T-cell (primary cell): ENCODE measurements at places on chromosomes 5 and 9.

DNA sequence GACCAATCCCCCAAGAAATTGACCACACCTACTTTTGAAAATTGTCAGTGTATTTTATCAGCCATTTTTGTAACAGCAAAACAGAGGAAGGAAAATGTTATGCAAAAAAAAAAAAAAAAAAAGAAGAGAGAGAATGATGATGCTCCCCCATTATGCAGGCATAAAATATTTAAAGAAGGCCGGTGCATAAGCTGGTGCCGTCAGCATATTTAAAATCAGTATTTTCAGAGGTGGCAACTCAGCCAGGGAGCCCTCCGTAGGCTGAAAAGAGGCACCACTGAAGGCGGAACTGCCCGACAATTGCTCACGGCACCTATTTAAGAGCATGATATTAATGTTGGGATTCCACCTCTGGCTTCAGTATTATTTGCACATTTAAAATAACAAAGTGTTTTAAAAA is 33.4 kb downstream of the IRX2 start:
- DNase-seq = no peak

DNA sequence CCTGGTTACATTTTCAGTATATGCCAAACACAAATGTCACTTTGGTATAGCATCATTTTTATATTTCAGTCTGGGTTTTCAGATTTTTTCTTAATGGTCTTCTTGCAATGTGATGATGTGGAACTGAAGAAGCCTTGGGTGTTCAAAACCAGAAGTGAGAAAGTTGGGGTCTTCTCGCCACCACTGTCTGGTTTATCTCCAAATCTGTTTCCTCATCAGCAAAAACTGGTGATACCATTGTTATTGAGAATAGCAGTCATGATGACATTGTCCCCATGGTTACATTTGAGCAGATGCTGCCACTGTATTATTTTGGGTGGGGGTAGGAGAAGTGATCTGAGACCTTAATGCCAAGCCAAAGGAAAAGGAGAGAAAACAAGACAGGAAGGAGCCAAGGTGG is 85.9 kb upstream of the MAP3K1 start:
- DNase-seq = no peak

GRCh38 chr9:119675951-119676350 is 306.7 kb upstream of the BRINP1 start:
- DNase-seq = no peak

GRCh38 chr5:71932655-71933338 is 174.5 kb upstream of the MAP1B start:
- DNase-seq = no peak

GRCh38 chr9:112315331-112316257 is 17.8 kb downstream of the PTBP3 start:
- no peak for DNase-seq

DNA sequence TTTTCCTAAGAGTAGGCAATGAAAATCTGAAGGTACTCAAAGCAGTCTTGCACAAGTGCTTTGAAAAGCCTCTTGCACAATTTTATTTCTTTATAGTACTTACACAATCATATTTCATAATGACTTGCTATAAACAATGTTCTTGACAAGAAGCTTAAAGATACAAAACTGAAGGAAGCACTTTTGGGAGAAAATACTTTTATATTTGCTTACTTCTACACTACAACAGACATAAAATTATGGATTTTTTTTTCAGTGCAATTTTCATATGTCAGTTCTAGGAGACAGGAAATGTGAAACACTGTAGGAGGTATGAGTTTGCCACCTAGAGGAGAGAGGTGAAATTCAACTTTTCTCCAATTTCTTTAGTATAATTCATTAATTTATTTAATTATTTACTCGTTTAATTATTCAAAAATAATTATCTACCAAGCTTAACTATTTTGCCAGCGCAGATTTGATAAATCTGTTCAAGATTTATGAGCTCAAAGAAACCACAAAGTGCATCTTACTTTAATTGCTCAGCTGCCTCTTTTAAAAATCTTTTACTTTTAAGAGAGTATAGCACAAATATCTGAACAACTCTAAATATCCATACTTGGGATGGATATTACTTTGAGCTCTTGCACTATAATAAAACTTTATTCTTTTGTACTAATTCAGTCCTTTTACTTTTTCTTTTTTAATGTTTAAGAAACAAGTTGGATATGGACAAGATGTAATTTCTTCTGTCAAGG is 29.0 kb upstream of the CDKN2B start:
- no peak for DNase-seq

DNA sequence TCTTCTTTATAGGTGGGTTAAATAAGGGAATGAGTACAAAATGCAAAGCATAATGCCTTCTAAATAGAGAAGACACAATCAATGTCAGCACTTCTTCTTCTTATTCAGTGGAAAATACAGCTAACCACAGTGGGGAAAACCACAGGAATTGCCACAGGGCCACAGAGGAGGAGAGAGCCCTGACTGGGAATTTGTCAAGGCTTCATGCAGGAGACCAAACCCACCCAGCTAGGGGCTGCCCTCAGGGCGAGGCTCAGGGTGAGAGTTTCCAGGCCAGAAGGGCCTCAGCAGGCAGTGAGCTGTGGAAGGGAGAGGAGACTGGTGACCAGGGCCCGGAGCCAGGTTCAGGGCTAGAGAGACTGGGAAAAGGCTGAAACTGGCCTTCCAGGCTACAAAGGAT is 279.1 kb downstream of the MSX2 start:
- DNase-seq = no peak
